ENCODE measurements at places on chromosomes 13 and 19.

DNA sequence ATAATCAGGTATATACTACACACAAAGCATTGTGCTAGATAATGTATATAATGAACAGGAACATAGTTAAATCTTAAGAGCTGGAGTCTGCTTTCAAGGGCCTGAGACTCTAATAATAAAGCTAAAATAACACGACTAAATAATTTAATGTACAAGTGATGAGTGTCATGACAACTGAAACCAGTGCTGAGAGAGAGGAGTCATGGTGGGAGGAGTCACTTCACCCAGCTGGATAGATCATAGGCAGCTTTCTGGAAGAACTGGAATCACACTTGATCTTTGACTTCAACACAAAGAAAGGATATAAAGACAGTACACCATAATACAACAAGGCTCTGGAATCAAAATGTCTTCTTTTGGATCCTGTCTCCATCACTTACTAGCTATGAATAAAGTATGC is 7.1 kb downstream of the RBM26 start:
- DNase-seq: no peak

DNA sequence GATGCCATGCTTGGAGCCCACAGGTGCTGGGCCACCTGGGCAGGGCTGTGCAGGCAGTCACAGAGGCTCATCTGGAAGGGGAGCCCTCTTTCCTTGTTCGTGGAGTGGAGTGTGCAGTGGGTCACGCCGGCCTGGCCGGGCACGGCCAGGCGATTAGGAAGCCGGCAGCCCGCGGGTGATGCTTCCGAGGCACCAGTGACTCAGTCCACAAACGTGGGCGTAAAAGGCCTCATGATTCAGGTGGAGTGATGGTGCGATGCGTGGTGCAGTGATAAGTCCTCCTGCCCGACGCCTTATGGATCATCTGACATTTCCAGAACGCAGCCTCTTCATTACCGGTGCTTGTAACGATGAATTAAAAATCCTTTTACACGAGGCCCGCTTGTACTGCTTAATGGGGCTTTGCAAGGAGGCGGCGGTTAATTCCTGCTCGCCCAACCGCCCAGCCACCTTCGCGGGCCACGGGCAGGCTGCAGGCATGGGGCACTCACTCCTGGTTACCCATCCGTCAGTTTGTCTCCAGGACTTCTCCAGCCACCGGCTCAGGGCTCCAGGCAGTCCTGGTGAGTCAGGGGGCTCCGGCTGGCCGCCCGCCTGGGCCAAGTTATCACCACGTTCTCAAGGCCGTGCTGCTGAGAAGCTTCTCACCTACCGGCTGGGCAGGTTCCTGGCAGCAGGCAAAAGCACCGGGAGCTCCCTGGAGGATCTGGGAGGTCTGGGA is 172.4 kb downstream of the KDM4B start:
- DNase-seq: no peak

DNA sequence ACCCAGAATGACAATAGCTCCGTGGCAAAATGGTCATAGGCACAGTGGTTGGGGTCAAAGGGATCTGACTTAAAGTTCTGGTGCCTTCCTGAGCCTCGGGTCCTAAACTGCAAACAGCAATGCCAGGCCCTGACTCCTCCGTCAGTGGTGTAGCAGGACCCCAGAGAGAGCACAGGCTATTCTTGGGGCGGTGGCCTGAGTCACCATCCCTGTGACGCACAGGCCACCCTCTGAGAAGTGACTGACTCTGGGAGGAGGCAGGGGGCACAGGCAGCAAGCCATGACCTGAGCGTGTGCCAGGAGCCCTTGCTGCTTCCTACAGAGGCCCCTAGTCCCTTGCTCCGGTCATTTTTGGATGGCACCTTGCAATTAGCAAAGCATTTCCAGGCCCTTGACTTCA is 18.7 kb downstream of the PLVAP start:
- DNase-seq: no peak

- no peak for DNase-seq
Observed at GRCh38 chr13:98537306-98537705, 39.6 kb downstream of the STK24 start.

GRCh38 chr13:99996381-99996973 is 14.9 kb downstream of the ZIC2 start:
- DNase-seq: no peak

DNA sequence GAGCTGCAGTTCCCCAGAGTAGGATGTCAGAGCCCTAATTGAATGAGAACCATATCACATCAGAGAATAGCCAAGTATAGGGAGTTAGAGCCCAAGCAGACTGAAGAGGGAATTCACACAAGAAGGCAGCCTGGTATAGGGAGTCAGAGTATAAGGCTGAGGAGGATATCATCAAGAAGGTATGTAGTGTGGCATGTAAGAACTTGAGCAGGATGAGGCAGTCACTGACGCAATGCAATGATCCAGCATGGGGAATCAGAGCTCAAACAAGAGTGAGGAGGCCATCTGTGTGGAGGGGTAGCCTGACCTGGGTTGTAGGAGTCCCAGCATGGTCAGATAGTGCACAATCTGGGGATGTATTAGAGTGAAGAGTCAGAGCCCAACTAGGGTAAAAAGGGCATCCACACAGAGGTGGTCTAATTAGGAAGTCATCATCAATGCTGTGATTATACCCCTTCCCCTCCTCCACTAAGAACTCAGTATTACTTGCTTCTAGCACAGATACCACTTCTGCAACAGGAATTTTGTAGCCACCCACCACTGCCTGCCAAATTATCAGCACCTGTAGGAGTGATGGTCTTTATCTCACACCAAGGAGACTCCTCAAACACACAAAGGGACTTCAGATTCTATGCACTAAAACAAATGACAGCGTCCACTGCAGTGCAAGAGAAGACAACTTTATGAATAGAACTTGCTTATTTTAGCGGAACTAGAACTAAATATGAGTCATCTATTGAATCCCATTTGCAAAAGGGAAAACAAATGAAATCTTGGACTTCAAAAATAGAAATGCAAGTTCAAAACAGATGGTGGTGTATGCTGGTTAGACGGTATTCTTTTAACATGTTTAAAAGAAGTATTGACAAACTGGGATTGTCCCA is 107.2 kb downstream of the FNDC3A start:
- DNase-seq: no peak

DNA sequence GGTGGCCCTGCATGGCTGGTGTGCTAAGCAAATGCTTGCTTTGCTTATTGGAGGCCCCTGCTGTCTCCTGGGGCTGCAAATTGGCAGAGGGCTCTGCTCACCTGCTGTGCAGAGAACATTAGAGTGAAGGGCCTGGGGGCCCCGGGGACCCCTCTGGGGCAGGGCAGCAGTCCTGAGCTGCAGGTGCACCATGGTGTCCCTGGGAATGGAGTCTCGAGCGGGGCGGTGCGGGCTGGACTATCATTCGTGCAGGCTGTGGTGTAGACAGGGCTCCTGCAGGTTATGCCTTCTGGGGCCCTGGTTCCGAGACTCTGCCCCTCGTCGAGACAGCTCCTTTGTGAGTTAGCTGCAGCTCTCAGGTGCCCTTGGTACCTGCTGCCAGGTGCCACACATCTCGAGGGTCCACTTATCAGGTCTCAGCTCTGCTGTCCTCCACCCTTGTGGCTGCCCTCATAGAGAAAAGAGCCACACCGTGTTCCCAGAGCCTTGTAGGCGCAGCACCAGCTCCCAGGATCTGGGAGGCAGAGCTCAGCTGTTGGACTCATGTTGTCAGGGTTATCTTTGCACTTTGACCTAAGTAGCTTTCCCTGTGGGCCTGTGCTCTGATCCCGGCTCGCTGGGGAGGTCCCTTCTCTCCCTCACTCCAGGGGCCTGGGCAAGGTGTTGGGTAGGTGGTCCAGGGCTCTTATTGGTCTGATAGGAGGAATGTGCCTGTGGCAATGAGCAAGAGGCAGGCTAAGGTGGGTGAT is 58.0 kb upstream of the ZNF536 start:
- DNase-seq: no peak

DNA sequence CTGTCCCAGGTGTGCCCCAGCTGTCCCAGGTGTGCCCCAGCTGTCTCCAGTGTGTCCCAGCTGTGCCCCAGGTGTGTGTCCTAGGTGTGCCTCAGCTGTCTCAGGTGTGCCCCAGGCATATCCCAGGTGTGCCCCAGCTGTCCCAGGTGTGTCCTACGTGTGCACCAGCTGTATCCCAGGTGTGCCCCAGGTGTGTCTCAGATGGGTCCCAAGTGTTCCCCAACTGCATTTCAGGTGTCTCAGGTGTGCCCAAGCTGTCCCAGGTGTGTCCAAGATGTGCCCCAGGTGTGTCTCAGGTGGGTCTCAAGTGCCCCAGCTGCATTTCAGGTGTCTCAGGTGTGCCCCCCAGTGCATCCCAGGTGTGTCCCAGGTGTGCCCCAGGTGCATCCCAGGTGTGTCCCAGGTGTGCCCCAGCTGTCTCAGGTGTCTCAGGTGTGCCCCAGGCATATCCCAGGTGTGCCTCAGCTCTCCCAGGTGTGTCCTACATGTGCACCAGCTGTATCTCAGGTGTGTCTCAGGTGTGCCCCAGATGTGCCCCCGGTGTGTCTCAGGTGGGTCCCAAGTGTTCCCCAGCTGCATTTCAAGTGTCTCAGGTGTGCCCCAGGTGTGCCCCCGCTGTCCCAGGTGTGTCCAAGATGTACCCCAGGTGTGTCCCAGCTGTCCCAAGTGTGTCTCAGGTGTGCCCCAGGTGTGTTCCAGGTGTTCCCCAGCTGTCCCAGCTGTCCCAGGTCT is 1.3 kb upstream of the GRK1 start:
- DNase-seq: no peak

GRCh38 chr13:76792731-76793347 is 93.4 kb downstream of the KCTD12 start:
- no peak for DNase-seq

- DNase-seq: peak; percentile 24
Observed at GRCh38 chr13:94595001-94595949, 677 bp downstream of the TGDS start.

- no peak for DNase-seq
Observed at GRCh38 chr19:36719687-36720556, 32.5 kb downstream of the ZNF567 start.

DNA sequence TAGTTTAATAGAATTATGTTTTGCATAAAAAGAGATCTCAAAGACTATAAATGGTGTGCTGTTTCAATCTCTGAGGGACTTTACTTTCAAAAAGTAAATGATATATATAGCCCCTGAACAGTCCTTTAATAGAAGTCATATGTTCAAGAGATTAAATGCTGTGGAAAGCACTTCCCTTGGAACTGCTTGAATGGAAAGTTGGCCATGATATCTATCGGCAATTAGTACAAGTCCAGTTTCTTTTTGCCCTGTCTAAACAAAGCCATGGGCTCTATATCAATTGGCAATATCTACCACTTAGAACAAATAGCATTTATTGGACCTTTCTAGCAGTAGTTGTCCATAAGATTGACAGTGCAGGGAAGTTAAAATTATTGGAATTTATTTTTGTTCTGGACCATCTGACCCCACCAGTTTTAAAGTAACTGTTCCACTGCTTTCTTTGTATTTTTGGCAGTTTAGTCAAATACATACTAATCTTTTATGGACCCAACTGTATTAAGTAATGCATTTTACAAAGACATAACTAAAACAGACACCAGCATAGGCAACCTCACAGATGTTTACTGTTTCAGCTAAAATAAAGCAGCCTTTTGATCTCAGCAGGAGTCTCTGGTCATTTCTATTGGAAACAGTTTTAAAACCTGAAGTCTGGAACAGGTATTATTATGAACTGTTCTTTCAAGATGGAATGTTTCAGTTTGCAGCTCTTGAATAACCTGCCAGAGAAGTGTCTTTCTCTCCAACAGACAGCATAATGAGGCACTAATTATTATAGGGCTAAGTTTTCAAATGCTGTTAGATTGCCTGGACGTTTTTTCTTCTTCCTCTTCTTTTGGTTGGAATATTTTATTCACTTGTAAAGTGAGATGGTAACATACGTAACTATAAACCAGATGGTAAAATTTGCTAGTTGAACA is 282.6 kb downstream of the DCLK1 start:
- DNase-seq: no peak

DNA sequence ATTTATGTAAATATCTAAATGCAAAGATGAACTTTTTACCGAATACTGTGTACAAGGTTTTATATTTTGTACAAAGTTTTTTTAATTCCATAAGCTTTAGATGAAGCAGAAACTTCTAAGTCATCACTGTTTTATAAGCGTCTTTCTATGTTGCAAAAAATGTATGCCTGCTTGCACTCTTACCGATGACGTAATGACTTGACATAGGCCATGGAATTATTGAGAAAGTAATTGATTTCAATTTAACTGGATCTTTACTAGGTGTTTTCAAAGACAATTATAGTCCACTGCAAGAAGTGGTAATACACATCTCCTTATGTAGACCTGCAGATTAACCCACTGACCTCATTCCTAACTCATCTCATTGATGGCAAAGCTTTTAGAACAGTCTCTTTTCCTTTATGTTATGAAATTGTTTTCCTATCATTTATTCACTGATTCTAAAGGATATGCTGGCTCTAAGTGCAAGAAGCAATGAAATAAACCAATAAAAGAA is 10.4 kb downstream of the DACH1 start:
- DNase-seq: no peak

DNA sequence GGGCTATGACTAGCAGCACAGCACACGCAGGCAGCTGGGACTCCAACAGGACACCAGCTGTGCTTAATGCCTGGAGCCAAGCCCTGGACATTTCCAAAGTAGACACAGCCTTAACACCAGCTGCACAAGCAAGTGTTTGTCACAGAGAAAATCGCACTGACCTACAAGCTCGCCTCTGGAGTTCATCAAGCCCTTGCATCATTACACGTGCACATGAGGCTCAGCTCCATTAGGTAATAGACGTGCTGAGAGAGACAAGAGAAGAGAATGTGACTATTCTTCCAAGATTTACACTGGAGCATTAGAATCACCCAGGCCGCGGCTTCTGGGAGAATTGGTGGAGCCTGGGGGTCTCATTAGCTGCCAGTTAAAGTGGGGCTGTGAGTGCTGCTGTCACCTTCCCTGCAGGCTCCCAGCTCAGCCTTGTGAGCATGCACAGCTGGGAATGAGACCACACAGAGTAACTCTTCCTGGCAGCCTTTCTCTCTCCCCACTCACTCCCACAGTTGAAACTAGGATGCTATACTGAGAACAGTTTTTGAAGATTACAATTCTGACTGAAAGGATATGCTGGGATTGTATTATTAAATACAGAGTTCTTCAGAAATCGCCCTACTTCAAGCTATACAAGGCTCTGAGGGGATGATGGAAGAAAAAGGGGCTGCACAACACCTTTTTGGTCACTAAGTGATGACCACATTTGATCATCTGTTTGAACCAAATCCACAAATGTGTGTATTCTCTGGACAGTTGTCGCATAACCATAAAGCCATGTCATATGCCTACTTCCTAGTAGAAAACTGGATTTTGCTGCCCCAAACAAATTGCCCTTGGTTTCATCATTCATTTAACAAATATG is 10.5 kb downstream of the STOML3 start:
- DNase-seq: no peak

- DNase-seq: no peak
Observed at GRCh38 chr19:53958168-53958571, 4.6 kb upstream of the CACNG8 start.

Data from CD4-positive, alpha-beta T cell treated with Interleukin-6 at 100 ng/mL for 8 hours (primary cell).